ENCODE measurements at places on chromosomes 6 and 20.

GRCh38 chr20:6663751-6664388 is 103.6 kb upstream of the BMP2 start:
- DNase-seq: no peak

- no peak for DNase-seq
These were observed 36.8 kb downstream of the PPP1R3G start for GRCh38 chr6:5121956-5122355.

DNA sequence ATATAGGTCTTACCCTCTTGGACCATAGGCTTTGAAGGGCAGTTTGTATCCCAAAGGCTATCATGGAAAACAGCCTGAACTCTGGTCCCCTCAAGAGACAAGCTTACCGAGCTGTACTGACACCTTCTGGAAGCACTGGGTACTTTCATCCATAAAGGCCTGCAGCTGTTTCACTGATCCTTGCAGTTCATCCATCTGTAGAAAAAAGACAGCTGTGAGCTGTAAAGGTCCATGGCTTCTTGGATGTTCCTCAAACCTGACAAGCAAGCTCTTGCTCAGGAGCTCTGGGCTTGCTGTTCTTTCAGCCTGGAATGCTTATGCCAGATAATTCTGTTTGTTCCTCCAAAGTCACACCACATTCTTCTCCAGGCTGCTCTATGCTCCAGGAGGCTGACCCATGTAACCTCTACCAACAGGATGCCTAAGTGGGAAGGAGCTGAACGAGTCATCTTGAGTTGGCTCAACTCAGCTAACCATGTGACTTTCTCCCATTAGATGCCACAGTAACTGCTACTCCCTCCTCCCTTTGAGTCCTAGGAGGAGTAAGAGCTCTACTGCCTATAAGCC is 8.8 kb upstream of the NDRG3 start:
- DNase-seq: peak; percentile 20

- no peak for DNase-seq
These were observed 119.5 kb upstream of the KCNK16 start for GRCh38 chr6:39441986-39442385.

- DNase-seq: no peak
These were observed 157.7 kb upstream of the MMS22L start for GRCh38 chr6:97440590-97441176.

DNA sequence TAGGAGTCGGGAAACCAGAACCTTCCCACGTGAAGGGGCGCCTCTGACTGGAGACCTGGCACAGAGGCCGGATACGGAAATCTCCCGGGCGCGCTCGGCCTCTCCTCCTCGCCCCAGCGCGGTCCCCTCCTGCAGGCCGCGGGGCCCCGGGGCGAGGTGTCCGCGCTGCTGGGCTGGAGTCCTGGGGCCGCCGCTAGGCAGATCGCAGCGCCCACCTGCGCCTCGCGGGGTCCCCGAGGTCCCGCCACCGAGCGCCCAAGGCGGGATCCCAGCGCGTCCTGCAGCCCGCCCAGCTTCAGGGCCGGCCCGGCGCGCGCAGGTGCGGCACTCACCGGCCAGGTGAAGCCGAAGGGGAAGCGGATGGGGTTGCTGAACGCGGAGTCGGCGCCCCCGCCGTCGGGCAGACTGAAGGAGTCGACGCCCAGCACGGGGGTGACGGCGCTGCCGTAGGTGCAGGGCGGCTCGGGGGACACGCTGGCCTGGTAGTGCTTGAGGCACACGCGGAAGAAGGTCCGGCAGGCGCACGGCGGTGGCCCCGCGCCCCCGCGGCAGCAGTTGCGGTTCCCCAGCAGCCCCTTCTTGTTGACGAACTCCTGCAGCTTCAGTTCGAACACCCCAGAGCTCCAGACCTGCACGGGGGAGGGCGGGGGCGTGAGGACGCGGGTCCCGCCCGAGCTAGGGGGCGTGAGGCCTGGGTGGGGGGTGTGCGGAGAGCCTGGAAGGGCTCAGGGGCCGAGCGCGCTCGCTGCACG is 1.5 kb downstream of the DLL1 start:
- no peak for DNase-seq

DNA sequence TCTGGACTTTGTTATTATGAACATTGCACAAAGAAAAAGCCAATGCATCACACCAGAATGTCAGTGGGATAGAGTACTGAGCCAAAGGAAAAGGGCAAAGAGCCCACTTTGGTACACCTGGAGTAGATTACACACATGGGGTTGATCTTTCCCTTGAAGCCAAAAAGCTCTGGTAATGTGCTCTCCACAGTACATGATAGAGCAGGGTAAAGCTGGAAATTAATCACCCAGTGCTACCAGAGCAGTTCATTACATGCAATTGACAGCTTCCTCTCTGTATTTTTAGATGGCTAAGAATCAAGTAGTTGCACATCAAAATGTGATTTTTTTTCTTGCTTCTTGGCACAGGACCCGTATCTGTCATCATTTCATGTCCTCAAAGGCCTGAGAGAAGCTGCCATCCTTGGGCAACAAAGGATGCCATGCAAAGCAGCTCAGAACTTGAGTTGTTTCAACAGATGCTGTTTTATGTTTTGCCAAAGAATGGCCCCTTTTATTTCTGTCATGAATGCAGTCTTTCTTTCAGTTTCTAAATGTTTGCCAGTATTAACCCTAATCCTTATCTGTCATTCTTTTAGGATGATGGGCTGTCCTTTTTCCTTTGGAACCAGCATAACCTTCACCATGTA is 88.1 kb downstream of the HDGFL1 start:
- DNase-seq: no peak

GRCh38 chr20:59830665-59831023 is 102.8 kb downstream of the SYCP2 start:
- no peak for DNase-seq

- no peak for DNase-seq
These were observed 21.0 kb upstream of the CD2AP start for GRCh38 chr6:47456536-47456975.

DNA sequence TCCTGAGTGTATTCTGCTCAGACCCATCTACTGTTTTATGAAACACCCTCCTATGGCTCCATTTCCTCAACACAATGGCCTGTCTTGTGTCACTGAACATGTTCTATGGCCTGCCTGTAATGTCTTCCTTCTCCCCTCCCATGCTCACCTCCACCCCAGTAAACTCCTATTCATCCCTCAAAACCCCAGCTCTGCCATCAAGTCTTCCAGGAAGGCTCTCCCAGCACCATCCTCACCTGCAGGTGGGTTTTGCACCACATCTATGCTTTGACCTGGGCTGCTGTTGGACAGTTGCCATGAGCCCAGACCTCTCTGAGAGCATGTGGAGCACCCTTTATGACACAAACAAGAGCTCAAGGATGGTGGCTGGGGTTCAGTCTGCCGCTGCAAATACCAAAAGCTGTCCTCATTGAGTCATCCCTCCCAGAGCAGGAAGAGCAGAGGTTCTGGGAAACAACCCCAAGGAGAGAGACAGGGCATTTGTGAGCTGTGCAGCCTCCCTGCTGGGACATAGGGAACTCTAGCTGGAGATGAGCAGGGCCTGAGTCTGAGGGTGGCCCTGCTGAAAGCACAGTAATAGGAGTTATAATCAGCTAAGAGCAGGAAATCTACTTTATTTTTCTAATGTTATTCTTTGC is 93.8 kb upstream of the CD93 start:
- DNase-seq: no peak

DNA sequence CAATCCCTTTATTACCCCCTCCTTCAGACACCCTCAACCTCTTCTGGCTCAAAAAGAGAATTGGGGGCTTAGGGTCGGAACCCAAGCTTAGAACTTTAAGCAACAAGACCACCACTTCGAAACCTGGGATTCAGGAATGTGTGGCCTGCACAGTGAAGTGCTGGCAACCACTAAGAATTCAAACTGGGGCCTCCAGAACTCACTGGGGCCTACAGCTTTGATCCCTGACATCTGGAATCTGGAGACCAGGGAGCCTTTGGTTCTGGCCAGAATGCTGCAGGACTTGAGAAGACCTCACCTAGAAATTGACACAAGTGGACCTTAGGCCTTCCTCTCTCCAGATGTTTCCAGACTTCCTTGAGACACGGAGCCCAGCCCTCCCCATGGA is 2.2 kb downstream of the TNF start:
- DNase-seq: no peak

- DNase-seq: no peak
These were observed 118.0 kb upstream of the PRND start for GRCh38 chr20:4603724-4604123.

DNA sequence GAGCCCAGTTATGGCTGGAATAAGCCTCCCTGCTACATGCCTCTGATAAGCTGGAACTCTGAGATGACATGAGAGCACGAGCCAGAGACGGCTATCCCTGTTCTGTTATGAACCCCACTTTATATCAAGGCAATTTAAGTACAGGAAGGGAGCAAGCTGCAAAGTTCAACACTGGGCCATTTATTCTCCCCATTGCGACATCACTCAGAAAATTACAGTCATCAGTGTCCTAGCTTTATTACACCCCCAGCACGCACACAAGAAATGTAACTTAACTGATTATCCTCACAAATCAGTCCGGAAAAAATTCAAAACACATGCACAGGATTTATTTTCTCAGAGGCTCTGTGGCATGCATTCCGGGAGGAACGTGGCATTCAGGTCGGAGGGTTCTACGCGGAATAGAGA is 125.3 kb upstream of the SLC2A12 start:
- DNase-seq: no peak

- no peak for DNase-seq
These were observed 22.3 kb upstream of the RPP40 start for GRCh38 chr6:5025911-5026819.

GRCh38 chr20:58349570-58349969 is 39.5 kb upstream of the VAPB start:
- DNase-seq: no peak

DNA sequence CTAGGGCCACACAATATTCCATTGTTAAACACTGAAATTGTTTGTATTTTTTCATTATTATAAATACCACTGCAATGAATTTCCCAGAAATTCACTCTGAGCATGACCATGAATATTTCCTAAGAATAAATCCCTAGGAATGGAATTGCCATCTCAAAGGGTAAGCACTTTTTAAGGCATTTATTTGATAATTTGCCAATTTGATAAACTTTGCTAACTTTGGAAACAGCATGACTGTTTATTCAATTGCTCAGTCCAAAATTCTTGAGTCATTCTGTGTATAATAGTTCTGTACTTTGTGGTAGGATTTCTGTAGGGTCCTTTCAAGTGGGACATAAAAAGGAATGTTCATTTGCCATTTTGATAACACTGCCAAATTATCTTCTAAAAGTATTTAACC is 44.2 kb upstream of the TOX2 start:
- DNase-seq: no peak

DNA sequence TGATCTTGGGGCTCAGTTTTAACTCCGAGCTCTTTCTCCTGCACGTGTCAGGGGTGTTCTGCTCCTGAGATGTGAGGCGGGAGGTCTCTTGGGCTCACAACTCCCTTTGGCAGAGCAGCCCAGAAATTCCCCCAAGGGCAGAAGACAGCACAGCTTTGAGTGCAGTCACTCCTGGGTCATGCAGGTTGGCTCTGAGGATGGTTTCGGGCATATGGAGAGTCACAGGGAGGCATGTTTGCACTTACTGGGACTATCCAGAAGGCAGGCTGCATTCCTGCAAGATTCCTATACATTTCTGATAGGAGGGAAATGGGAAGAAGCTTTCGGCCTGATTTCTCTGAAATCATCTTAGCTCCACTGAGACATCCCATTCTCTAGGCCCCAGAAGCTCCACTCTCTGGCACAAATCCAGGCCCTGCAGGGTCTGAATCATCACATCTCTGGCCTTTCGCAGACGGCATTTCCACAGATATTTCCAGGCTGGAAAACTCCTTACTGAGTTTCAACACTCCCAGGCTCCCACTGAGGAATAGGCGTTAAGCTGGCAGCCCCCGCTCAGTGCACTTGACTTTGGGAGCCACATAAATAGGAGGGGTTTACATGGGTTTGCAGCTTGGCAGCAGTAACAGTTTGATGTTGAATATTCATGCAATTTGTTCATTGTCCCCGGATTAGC is 39.7 kb downstream of the AGPAT4 start:
- no peak for DNase-seq

DNA sequence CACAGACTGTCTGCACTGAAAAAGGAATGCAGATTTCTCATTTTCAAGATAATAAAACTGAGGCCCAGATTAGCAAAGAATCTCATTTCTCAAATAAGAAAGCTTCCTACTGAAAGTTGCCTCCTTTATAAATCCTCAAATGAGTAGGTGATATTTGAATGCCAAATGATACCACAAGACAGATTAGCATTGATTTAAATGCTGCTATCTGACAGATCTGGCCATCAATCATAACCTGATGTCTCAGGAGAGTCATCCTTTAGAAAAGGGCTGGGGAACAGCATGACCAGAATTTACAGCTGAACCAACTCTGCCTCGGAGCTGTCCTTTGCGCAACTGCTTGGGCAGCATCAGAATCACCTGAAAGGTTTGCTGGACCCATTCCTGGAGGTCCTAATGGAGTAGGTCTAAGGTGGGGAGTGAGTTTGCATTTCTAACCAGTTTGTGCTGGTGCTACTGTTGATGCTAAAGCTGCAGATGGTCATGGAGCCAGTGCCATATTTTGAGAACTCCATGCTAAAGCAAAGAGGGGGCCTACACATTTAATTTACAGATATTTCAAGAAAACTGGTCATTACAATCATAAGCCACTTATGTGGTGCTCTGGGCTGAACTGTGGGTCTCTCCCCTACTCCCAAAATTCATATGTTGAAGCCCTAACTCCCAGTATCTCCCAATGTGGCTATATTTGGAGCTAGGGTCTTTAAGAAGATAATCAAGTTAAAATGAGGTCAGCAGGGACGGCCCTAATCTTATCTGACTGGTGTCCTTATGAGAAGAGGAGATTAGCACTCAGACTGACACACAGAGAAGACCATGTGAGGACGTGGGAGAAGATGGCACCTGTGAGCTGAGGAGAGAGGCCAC is 295.5 kb upstream of the JARID2 start:
- DNase-seq: no peak

DNA sequence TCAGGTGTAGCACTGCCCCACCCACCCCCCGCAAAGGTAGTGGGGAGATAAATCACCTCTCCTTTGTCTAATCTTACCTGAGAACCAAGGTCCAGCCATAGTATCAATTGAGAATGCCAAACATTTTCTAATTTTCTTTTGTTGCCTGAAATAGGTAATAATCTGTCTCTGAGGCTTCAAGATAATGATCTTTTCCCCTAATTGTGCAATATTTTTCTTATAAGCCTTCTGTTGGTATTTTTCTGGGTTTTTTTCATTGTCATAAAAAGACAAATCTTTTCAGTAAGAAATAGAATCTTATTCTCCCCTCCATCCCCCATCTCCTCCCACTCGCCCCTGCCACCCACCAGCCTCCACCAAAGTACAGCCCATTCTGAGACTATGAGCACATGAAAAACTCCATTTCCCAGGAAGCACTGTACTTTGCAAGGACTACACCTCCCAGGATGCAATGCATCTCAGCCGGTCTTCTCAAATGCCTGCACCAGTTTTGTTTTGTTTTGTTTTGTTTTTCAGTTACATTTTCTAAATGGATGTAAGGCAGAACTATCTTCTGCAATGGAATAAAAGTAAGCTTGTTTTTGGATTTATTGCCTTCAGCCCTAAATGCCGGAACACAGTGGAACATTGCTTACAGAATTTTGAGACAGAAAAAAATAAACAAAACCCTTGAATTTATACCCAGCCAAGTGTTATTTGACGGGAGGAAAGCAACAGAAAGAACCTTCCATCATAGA is 268.0 kb downstream of the TFAP2A start:
- no peak for DNase-seq

All from T-helper 22 cell (primary cell).